Fibroblast of villous mesenchyme (primary cell): ENCODE measurements at places on chromosomes 11 and 22. TPM values are rescaled to one million over a fixed set of nuclear protein-coding genes. Genes with fewer than 3 reads are reported as not detected.

DNA sequence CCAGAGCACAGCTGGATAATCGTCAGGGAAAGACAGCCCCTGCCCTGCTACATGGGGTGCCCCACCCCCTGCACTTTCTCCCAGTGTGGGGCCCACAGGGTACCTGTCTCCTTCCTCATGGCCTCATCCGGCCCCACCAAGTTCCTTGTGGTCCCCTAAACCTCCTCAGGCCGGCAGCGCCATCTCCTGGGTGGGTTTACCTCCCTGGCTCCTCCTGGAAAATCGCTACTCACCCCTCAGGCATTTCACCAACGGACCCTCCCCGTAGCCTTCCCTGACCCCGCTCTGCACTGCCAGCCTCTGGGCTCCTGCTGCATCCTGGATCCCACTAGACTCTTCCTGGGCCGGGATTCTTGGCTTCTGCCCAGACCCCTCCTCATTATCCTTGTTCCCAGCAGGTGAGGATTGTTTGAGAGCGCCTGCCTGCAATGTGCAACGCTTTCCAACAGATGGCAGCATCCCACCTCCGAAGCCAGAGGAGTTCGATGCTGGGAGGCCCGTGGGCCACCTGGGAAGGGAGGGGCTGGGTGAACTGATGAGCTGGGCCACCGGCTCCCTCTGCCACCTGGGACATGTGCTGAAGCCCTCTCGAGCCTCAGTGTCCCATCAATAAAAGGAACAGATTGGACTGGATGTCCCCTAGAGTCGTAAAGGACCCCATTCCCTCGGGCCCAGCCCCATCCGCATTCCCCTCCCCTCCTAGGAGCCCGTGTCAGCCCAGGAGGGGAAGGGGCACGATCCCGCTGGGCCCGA is 44.2 kb upstream of the TTLL12 start:
- DNase-seq, result peak; percentile 37

DNA sequence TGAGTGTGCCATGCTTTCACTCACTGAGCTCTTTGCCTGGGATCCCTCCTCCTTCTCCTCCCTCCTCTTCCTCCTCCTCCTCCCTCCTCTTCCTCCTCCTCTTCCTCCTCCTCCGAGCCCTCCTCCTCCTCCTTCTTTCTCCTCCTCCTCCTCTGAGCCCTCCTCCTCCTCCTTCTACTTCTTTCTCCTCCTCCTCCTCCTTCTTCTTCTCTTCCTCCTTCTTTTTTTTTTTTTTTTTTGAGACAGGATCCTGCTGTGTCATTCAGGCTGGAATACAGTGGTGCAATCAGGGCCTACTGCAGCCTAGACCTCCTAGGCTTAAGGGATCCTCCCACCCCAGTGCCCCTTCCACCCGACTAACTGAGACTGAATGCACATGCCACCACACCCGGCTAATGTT is 62.3 kb downstream of the DEUP1 start:
- no peak for DNase-seq

DNA sequence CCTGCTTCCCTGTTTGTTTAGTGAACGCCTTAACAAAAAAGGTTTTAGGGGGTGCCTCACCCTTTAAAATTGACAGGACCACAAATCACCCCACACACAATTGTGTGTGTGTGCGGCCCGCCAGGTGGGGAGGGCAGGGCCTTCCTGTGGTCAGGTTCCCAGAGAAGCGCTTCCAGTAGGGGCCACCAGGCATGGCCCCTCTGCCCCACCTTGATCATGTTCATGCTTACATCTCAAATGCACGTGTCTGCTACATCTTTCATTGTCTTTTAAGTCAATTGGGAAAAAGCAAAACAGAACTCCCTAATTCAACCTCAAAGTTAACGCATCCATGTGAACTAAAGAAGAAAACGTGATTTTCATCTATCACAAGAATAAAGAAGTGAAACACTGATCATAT is 1335.3 kb downstream of the TBC1D22A start:
- no peak for DNase-seq

Gene LRRC10B
- total RNA-seq, result not detected in 2 replicates

GRCh38 chr11:114053406-114053805 is 6.1 kb upstream of the ZBTB16 start:
- no peak for DNase-seq

Gene RCOR2
- total RNA-seq, result 1.7 and 3.2 TPM in 2 replicates

- DNase-seq, result no peak
These were observed 31.7 kb downstream of the INSC start for GRCh38 chr11:15146271-15147003.

GRCh38 chr22:23212061-23213021 is 32.0 kb downstream of the BCR start:
- no peak for DNase-seq

- DNase-seq, result no peak
These were observed 125.7 kb downstream of the TENM4 start for GRCh38 chr11:79314906-79315689.

GRCh38 chr22:37990301-37990700 is 5.9 kb upstream of the SOX10 start:
- DNase-seq, result no peak

DNA sequence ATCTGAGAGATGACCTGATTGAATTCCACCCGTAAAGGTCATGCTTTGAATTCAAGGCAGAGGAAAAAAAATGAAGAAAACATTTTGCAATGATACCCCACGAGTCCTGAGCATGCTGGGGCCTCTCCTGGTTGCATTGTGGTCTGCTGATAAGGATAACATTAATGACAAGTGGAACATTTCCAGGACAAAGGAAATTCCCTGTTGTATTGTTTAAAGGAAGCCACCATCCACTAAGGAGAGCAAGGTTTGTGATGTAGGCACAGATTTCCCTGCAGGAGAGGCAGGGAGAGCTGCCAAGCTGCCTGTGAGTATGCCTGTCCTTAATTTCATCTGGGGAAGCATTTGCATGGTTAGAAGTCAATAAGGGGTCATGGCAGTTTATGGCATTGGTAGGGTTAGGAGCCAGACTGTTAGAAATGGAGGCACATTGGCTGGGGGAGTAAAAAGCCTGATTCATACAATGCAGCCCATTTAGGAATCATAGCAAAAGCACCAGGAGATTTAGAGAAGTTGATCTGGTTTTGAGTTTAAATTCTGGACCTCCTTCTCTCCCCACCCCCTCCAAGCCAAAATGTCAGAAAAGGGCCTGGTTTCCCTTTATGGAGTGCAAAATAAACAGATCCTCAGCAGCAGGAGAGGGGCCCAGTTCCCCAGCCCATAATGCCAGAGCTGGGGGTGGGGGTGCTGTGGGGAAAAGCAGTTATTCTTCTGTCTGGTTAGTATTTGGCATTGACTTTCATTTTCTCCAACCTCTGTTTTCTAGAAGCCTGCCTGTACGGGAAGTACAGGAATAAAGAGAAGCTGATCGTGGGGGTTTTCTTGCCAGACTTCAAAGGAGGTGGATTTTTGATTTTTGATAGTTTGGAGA is 22.1 kb downstream of the FLI1 start:
- peak; percentile 48 for DNase-seq

- DNase-seq, result no peak
These were observed 10.0 kb downstream of the SLC37A2 start for GRCh38 chr11:125072961-125073590.

Gene ANO9
- not detected in 2 replicates for total RNA-seq
